NCI-H2171 treated with DMSO at 0.1 percent for 48 hours (cell line): ENCODE measurements at places on chromosomes 12 and 14.
A peak's percentile ranks its signal among the peaks of the same experiment; 100 is the strongest.

- no peak for DNase-seq
Measured at GRCh38 chr12:13026286-13026685, 17.9 kb upstream of the FAM234B start.

GRCh38 chr12:55067701-55068100 is 47.9 kb downstream of the NEUROD4 start:
- peak; percentile 95 for DNase-seq

GRCh38 chr14:32531942-32532515 is 202.9 kb downstream of the AKAP6 start:
- DNase-seq = peak; percentile 82

DNA sequence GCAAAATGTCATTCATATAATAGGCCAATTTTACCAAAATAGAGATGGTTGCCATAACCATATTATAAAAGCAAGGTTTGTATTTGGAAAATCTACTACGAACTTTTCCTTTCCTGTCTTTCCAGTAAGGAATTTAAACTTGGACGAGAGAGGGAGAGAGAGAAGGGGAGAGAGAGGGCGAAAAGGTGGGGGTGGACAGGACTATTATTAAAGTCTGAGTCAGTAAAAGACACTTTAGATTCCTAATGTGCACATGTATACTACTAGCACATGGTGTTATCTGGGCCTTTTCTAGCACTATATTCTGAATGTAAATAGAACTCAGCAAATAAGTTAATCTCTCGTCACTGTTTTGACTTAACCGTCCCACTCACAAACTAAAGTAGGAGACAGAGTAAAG is 30.4 kb upstream of the FBLN5 start:
- DNase-seq = no peak

DNA sequence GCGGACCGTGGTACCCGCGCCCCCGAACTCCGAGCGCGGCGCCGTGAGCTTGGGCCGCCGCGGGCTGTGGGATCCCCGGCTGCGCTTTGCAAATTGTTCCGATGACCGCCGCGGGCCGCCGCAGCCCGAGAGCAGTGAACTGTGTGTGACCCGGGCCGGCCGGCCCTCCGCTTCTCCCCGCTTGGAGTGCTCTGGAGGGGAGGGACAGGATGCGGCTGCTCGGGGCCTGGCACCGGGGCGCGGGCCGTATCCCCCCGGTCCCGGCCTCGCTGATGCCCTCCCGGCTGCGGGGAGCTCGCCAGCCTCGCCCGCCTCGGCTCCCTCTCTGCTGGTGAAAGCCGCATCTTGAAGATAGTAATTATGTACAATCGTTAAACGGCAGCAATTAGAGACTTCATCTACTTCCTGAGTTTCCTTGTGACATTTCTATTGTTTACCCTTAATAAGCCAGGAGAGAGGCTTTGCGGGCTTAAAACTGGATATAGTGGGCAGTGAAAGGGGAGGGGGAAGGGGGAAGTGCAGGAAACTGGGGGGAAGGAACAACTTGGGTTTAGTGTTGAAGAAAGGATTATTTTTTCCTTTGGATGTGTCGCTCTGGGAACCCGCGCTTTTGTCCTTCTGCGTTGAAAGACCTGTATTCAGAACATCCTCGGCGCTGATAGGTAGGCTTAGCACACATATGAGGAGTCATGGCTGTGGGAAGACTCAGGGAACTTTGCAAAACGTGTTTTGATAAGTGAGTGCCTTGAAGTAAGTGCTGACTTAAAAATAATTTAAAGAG is 1.2 kb downstream of the PELI2 start:
- peak; percentile 55 for DNase-seq

DNA sequence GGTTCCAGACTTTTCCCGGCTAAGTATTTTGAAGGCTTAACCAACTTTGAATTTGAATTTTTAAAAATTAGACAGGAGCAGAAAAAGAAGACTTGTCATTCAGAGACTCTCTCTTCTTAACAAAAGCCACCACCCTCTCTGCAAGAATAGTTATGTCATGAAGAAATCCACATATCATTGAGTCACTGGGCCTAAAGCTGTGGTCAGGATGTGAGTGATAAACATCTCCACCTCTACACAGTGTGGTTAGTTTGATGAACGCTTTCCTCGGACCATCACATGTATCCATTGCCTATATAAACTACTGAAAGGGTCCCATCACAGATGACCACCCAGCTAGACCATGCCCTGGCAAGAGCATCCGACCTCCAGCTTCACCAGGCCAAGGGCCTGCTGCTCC is 226.1 kb downstream of the KSR2 start:
- DNase-seq = no peak

GRCh38 chr12:31298922-31299321 is 27.0 kb downstream of the SINHCAF start:
- DNase-seq = no peak
